Activated CD4-positive, alpha-beta T cell treated with anti-CD3 and anti-CD28 coated beads, Interleukin-2, amount 50 U/mL, for 48 hours (primary cell): ENCODE measurements at places on chromosomes 4 and X.

- DNase-seq = peak; percentile 71
Measured at GRCh38 chr4:40149960-40150385, 46.9 kb upstream of the RHOH start.

GRCh38 chr4:74353858-74354257 is 11.1 kb upstream of the EREG start:
- DNase-seq = no peak

DNA sequence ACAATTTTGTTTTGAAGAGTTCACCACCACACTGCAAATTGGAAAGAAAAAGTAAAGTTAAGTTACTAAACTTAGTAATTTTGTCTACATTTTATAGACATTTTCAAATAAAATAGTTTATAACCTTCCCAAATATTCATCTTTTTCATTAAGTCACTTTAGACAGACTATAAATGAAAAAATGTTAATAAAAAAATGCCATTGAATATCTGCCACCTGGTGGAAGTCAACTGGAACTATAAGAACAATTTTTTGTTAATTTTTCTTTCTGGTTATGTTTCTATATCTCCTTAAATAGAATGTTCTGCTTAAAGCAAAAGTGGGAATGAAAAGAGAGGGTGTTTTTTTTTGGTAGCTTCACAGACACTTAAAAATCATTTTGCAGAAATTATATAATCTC is 534.4 kb upstream of the PCDH10 start:
- no peak for DNase-seq

GRCh38 chr4:54274795-54275665 is 45.9 kb downstream of the PDGFRA start:
- no peak for DNase-seq

- DNase-seq = no peak
Measured at GRCh38 chr4:146329050-146329716, 114.8 kb downstream of the REELD1 start.

GRCh38 chrX:22193851-22194659 is 78.7 kb upstream of the CBLL2 start:
- DNase-seq = no peak

DNA sequence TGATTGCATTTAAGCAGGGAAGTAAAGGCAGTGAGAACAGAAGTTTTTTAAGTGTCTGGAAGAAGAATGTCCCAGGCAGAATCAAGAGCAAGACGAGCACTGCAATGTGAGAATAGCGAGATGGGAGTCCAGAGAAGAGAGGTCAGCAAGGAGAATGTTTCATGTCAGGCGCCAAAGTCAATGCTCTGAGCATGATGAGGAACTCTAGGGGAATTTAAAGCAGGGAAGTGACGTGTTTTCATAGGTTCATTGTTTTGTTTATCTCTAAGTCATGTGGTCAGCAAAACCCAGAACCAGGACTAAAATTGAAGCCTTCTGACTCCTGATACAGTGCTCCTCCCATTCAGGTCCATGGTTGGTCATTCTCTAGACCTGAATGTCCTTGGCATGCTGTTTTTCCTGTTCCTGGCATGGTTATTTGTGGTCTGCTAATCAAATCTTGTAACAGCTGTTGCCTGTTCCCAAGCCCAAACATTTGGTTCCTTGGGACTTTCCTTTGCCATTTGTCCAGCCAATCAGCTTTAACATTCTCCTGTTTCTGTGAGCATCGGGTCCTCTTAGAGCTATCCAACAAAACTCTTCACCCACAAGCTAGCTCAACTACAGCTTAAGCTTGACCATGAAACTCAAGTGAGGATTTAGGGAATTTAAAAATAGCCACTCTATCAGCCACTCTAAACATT is 37.7 kb downstream of the PTCHD1 start:
- no peak for DNase-seq

GRCh38 chrX:152897222-152898131 is at the start of gene ZNF185:
TSS of gene ZNF185 (plus strand) at chrX:152898067. CDS start at chrX:152914490, 16,423 bp downstream.
- peak; percentile 23 for DNase-seq

DNA sequence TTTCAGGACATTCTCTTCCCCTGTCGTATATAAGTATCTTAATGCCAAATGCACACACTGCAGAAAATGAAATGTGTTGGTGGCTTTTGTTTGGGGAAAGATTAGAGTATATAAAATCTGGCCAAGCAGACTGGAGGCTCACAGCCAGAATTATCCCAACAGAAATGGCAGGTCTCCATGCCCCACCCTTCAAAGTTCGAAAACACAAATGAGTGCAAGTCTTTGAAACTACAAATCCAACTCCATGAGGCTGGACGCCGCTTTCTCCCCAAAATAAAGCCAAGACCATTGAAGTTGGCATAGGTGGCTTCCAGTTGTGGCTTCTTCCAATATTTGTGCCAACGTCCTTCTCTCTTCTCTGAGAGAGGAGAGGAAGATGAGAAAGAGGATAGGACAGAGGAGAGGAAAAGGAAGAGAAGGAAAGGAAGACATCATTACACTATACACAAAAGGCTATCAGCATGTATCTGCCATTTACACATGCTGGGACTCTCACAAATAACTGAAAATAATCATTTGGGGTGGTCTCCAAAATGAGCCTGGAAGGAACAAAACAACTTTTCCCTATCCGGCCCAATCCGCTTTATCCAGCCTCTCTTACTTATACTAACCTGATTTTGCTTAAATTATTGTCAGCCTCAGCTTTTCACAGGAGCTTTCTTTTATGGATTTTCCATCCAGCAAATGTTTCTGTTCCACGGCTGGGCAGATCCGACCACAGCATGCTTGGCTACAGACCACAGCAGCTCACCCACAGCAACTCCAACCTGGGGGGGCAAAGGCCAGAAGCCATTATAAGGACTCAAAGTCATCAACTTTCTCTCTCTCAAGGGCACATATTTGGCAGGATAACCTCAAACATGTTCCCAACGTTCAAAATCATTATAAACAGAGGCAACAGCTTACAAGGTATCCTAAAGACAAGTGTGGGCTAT is 71.7 kb downstream of the APBB2 start:
- no peak for DNase-seq
